ENCODE measurements at places on chromosomes 11 and 22.

- DNase-seq, result no peak
Measured at GRCh38 chr11:30919389-30920152, 333.4 kb upstream of the MPPED2 start.

DNA sequence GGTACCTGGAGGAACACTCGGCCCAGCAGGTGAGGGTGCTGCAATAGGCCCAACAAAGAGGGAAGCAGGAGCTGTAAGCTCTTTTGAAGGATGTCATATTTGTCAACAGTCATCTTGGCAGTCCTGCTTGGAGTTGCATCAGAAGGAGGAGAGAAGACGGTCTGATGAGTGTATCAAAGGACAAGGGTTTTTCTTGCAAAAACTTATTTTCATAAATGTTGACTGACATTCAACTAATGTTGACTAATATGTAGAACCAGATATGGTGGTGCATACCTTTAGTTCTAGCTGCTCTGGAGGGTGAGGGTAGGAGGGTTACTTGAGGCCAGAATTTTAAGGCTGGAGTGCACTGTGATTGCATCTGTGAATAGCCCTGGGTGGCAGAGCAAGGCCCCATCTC lies 72.3 kb downstream of the CABIN1 start:
- no peak for DNase-seq

DNA sequence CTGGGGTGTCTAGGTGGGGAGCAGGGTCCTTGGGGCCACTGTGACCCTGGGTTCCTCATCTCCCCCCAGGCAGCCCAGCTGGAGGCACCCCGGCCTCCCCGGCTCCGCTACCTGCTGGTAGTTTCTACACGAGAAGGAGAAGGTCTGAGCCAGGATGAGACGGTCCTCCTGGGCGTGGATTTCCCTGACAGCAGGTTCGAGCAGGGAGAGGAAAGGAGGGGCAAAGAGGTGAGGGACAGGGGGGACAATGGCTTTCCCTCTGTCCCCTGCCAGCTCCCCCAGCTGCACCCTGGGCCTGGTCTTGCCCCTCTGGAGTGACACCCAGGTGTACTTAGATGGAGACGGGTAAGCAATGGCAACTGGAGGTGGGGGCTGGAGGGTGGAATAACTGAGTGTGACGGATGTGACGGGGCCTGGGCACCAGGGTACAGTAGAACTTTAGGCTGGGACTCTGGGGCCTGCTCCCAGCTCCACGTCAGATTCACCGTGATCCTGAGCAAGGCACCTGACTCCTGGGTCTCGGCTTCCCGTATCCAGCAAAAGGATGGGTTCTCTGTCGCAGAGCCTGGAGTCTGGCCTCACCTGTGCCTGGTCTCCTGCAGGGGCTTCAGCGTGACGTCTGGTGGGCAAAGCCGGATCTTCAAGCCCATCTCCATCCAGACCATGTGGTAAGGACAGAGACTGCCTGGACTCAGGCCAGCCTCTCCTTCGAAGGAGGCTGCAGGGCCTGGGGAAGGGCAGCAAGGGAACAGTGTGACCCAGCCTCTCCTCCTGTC lies 3.6 kb downstream of the SSH3 start:
- peak; percentile 2 for DNase-seq

GRCh38 chr11:117189191-117189940 lies 9.8 kb upstream of the TAGLN start:
- DNase-seq, result no peak

GRCh38 chr11:18309691-18310090 lies 12.2 kb downstream of the HPS5 start:
- DNase-seq, result no peak

GRCh38 chr22:32333141-32333768 lies 24.4 kb upstream of the RFPL3 start:
- no peak for DNase-seq

- no peak for DNase-seq
Measured at GRCh38 chr11:44140372-44140771, 44.9 kb downstream of the EXT2 start.

DNA sequence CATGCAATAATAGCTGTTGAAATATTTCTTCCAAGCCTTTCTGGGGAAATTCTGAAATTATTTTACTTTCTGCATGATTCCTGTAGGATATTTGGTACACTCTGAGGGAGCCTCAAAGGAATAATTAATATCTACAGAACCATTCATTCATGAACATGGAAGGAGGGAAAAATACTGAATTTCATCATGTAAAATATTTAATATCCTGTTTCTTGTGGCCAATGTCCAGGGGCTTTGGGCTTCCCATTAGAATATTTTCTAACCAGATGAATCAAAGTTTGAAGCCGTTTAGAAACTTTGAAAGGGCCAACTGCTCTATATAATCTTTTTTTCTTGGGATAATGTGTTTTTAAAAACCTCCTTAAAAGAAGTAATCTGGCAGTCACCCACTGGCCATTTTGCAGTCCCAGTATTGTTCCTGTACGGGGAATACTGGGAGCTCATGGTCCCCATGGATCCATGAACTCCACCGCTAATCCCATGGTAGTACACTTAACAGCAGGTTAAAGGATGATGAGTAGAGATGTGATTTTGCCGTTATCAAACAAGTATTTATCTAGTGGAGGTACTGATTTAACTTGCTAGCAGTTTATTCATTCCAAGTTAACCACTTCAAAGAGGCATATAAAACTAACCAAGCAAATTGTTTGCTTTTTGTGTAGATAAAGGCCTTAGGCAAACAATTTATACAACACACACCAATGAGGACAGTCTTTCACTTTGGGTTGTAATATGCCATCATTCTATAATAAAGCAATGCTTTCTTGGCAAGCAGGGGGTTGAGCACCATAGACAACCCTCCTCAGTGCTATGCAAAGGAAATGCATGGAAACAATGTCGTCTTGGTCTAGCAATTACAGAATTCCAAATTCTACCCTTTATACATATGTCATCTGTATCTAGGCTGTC lies 34.5 kb upstream of the BLID start:
- no peak for DNase-seq

DNA sequence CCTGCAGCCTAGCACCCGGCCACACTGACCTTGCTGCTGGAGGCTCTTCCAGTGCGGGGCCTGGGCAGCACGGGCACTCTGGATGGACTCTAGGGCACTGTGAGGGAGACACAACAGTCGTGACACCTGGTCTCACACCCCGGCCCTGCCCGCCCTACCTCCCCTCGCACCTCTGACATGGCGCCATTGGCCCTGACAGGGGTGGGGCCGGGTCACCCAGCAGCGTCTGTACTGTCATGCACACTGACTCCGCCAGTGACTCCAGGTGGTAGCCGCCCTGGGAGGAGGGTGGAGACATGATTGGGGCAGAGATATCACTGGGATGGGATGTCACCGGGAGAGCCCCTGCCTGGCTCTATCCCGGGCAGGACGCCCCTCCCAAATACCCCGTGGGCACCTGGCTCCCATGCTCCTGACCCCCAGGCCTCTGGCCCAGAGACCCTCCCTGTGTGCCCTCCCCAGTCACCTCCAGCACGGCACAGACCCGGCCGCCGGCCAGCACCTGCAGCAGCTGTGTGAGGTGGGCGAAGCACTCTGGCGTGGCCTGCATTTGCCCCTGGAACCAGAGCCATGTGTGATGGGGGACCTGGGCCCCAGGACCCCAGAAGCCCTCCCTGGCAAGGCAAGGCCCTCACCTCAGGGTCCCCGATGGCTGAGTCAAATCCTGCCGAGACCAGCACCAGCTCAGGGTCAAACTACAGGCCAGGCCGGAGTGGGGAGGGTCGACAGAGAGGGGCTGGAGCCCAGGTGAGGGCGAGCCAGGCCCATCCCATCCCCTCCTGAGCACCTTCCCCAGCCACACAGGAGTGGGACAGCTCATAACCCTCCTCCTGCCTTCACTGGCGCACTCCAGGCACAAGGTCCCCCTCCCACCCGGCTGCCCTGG lies 2.6 kb downstream of the HDAC10 start:
- DNase-seq, result no peak

DNA sequence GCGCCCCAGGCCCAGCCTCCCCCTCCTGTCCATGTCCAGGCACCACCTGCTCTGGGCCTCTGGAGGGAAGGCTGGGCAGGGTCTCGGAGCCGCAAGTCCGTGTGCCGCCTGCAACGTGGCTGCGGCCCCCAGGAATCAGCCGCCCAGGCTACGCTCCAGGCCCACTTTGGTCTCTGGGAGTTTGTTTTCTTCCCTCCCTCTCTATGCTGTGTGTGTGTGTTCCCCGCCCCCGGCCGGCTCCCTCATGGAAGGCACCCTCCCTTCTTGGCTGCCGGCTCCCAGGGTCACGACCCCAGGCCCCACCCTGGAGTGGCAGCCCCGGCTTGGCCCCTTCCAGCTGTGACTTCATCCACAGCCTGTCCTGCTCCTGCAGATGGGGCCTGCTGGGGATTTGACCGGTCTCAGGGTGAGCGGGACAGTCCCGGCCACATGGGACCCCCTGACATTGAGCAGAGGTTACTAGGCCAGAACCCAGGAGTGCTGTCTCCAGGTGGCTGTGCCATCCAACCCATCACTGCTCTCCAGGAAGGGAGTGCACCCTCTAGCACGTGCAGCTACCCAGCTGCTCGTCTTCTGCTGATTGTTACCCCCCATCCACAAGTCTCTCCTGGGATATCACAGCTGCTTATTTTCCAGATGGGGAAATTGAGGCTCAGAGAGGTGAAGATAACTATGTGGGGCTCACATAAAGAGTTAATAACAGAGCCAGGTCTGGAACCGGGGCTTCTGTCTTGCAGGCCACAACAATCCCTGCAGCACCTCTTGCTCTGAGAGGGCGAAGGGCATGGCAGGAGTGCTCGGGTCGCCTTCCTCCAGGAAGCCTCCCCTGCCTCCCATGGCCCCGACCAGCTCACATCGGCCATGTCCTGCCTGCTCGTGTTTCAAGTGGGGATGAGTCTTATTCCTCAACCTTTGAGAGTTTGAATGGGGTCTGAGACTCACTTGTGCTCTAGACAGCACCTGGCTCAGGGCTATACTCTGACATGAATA lies 2.8 kb upstream of the LIF start:
- no peak for DNase-seq

DNA sequence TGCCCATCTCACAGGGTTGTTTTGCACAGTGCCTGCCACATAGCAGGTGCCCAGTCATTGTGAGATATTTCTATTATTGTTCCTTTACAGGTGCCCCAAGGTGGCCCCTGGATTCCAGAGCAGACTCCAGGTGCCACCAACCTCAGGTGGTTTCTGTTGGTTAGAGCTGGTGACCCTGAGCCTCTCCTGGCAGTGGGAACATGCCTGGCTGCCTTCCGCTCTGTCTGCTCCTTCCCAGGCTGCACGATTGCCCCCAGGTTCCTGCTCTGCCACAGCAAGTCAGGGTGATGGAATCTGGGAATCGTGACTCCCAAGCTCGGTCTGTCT lies 12.6 kb upstream of the OMP start:
- no peak for DNase-seq

- DNase-seq, result no peak
Measured at GRCh38 chr11:57483562-57483918, 23.2 kb downstream of the RTN4RL2 start.

DNA sequence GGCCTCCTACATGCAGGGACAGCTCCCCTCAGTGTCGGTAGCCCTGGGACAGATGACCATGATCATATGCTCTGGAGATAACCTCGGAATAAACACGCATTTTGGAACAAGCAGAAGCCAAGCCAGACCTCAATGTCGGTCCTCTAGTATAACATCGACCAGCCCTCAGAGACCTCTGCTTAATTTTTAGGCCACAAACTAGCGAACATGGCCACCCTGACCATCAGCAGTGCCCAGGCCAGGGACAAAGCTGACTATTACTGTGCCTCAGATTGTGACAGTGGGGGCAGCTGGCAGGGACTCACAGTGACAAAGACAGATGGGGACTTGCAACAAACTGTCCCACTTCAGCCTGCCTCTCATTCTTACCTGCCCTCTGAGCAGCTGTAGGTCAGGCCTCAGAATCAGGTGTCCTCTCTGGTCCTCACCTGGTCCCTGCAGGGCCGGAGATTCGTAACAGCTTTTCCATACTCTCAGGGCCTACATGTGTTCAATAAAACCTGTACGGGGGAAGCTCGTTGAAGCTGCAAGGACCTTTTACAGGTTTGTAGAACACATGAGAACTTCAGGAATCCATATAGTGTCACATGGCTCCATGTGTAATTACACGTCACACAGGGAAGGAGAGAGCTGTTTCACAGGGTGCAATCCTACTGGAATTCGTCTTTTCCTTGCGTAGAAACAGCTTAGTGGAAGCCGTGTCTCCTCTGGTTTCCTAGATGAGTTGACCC lies 72.8 kb upstream of the IGLL5 start:
- no peak for DNase-seq

GRCh38 chr11:1003159-1003558 lies 33.4 kb downstream of the MUC6 start:
- DNase-seq, result no peak

- peak; percentile 35 for DNase-seq
Measured at GRCh38 chr11:18731949-18732821, 6.2 kb upstream of the IGSF22 start.

- DNase-seq, result no peak
Measured at GRCh38 chr11:115500547-115501501, 3.4 kb downstream of the CADM1 start.
